ENCODE measurements at places on chromosomes 11 and 22. TPM values are rescaled to one million over a fixed set of nuclear protein-coding genes. Genes with fewer than 3 reads are reported as not detected.

Gene SPI1
- total RNA-seq, result not detected

Gene BIK
- total RNA-seq, result 1.7 TPM

Gene SIDT2
- 23.6 TPM for total RNA-seq

Gene NPAS4
- 0.34 TPM for total RNA-seq

Gene RFPL3
- not detected for total RNA-seq

Gene HEPHL1
- total RNA-seq, result not detected

Gene VSTM5
- not detected for total RNA-seq

Gene PLAAT4
- 99.8 TPM for total RNA-seq

Gene NUP50
- 167 TPM for total RNA-seq

Gene LSP1
- total RNA-seq, result 463 TPM

Gene LDLRAD3
- total RNA-seq, result not detected

Gene CEP57
- 85.4 TPM for total RNA-seq

Gene HORMAD2
- not detected for total RNA-seq

Gene GALNT18
- 0.42 TPM for total RNA-seq

Gene RTN4RL2
- total RNA-seq, result 0.47 TPM

Gene ACTN3
- total RNA-seq, result not detected

Gene GLYATL2
- not detected for total RNA-seq

Gene APOA4
- not detected for total RNA-seq

Gene NXPE1
- total RNA-seq, result not detected

Gene ART5
- total RNA-seq, result not detected

Gene CSF2RB
- total RNA-seq, result 1.4 TPM

Measured in activated CD8-positive, alpha-beta T cell treated with anti-CD3 and anti-CD28 coated beads, Interleukin-2, amount 10 ng/mL, durations not matched to agents 7 days and 5 days (primary cell).